ENCODE measurements at places on chromosomes 3 and 15.

GRCh38 chr3:125003859-125004595, 51.8 kb downstream of the HEG1 start:
- no peak for DNase-seq

- no peak for DNase-seq
Measured at GRCh38 chr3:41260063-41260450, 60.8 kb downstream of the CTNNB1 start.

GRCh38 chr3:106068795-106069194, 200.0 kb upstream of the CBLB start:
- no peak for DNase-seq

- DNase-seq = peak; percentile 63
Measured at GRCh38 chr15:63203451-63204090, 14.2 kb downstream of the RAB8B start.

DNA sequence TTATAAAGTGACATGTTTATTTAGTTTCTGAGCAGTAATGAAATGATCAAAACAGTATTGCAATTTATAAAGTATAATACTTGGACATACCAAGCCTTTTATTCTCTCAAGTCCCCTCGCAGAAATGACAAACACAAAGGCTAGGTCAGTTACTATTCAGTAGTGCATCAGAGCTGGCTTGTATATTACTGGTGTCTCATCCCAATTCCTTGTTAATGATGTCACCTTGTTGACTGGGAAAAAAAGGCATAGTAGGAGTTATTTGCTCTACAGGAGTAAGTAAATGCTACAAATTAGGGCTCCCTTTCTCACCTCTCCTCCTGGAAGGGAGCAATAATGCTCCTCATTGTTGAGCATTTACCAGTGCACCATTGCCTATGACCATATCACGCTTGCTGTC, 317.6 kb downstream of the CHL1 start:
- DNase-seq = no peak

DNA sequence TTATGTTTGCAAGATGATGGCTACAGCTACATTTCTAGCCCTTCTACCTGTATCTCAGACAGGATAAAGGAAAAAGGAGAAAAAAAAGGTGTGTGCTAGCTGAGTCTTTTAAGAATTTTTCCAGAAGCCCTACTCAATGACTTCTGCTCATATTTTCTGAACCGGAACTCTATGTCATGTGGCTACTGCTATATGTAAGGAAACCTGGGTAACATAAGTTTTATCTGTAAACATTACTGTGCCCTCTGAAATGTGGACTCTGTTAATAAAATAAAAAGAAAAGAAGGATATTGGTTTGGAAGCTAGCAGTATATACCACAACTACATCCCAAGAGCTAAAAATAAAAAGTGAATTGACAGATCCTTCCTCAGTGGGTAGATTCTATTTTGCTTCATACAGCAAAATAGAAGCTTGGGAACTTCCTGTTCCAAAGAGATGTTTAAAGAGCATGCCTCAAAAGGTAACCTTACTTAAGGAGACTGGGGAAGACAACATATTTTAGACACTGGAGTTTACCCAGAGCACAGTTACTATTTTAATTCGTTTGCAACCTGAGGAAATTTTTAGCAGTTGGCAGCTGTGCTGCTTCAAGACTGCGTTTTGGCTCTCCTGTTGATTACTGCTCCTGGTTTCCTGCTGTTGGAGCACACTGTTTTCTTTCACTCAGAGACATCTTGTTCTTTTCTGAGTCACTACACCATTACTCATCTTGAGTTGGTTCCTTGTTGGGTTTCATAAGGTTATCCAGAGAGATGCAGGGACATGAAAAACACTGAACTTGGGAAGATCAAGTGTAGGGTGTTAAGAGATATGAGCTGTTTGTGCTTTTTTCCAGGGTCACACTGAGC, 280.7 kb downstream of the NFKBIZ start:
- DNase-seq = no peak

GRCh38 chr3:139935866-139936817, 1.2 kb downstream of the CLSTN2 start:
- no peak for DNase-seq

- no peak for DNase-seq
Measured at GRCh38 chr3:122945230-122945629, 82.3 kb downstream of the SEMA5B start.

- DNase-seq = no peak
Measured at GRCh38 chr15:31294067-31294466, 32.6 kb upstream of the KLF13 start.

DNA sequence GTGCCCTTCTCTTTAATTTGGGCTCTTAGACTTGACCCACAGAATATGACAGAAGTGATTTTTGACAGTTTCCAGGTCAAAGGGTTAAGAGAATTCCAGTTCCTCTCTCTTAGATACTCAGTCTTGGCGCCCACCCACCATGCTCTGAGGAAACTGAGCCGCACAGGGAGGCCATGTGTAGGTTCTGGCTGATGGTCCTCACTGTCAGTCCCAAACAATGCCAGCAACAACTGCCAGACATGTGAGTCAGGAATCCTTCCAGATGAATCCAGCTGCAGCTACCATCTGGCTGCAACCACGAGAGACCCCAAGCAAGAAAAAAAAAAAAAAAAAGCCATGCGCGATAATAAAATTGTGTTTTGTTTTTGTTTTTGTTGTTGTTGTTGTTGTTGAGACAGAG, 326.6 kb downstream of the MAGI1 start:
- DNase-seq = no peak

GRCh38 chr3:24128199-24129005, 183.3 kb downstream of the NR1D2 start:
- no peak for DNase-seq

- no peak for DNase-seq
Measured at GRCh38 chr3:8445861-8446260, 55.8 kb upstream of the LMCD1 start.

DNA sequence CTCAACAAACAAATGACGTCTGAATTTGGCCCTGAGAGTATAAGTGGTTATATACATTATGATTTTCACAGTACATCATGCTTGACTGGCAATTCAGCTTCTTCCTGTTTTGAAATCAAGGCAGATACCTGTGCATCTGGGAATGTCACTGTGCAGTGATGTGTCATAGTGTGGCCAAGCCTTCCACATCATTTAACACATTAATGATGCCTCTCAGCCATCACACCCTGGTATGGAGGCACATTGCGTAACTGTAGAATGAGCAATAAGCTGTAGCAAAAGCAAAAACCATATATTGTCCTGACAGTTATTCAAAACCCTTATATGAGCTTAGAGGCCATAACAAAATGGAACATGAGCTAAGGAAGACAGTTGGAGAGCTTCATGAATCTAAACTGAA, 246.0 kb downstream of the EPHA3 start:
- DNase-seq = no peak

GRCh38 chr15:93168910-93169309, 79.9 kb upstream of the RGMA start:
- no peak for DNase-seq

GRCh38 chr3:118406562-118406961, 628.1 kb downstream of the IGSF11 start:
- DNase-seq = no peak

DNA sequence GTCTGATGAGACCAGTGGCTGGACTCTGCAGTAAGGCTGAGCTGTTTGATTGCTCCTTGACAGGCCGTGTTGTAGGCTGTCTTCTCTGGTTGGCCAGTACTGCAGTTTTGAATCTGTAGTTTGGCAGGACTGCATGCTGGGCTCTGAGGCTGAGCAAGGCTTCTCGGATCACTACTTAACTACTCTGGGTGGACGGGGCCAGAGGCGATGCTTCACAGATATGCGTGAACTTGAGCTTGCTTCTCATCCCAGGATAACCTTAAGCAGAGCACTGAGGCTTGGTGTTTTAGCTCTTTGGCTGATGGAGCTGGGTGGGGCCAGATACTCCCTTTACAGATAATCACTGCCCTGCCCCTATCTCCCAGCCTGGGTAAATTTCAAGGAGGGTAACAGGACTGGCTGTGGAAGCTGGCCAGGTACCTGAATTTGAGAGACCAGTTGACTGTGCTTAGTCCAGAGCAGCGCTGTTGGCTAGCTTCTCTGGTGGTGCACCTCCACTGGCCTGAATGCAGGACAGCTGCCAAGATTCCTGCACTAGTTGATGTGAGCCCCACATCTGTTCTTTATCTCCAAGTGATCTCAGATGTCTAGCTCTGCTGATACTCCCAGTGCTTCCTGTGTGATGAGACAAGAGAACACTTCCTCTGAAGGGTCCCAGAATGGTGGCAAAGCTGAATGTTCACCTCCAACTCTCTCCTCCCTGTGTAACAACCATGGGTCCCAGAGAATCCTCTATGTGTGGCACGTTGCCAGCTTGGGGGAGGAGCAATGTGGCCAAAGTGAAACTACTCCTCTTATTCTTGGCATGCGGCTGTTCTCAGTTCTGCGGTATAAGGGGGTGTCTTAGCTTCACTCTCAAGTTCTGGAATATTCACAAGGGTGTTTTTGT, 37.9 kb downstream of the RPL39L start:
- peak; percentile 53 for DNase-seq

DNA sequence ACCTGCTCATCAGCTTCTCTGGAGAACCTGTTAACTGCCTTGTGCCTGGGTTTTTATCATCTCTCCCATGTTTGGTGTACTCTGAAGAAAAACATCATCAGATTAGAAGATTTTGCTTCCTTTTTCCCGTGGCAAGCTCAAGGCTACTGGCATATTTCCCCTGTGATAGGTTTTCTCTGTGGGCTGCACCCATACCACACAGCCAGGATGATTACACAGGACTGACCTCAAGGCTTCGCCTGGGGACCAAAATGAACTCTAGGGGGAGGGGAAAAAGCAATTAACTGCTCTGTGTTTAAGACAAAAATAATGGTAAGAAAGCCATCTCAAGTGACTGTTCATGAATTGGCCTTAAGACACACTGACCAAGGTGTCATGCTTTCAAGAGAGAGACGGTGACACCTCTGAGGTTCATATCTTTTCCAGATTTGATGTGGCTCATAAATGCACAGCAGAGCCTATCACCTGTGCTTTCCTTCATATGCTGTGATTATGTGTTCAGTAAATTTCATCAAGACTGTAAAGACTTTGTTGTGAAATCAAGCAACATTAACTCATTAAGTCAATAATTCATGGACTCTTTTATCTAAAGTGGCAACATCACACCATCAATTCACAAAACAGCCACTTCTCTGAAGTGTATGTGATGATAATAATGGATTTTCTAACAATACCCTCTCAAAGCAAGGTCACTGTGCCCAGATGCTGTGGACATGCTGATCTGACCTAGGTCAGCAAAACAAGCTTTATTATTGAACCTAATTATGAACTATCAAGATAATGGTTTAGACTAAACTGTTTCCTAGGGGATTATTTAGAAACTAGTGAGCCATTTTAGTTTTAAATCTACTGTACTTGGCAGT, 427.9 kb downstream of the WDR72 start:
- no peak for DNase-seq

DNA sequence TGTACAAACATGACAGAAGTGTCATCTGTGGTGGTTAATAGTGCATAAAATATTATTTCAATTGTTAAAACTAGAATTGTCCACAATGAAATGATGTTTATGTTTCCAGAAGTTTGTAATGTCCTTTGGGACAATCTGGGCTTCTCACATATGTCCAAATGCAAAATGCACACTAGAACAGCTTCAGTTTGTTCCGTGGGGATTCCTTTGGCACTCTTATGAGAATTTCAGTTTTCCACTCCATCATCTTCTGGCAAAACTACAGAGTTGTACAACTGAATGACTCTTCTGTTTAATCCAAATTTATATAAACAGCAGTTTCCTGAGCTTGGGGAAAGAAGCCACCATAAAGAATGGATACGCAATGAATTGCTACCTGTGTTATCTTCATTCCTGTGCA, 2.0 kb upstream of the OR5H6 start:
- no peak for DNase-seq

DNA sequence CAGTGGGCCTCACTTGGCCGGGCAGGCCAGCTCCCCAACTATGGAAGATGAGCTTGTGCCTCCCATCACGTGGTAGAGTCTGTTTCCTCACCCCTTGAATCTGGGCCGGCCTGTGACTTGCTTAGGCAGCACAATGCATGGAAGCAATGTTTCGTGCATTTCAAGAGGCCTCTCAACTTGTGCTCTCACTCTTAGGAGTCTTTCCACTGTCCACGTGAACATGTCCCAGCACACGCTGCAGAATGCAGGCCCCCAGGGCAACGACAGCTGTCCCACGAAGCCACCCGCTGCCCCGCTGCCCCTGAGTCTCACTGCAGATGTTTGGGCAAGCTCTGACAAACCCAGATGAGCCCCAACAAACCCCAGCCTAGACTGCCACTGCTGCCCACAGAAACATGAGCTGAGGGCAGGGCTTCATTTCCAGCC, 27.2 kb upstream of the SLC41A3 start:
- no peak for DNase-seq

GRCh38 chr3:127456471-127457093, 134.0 kb downstream of the TPRA1 start:
- DNase-seq = no peak

- no peak for DNase-seq
Measured at GRCh38 chr3:43704697-43705096, 14.0 kb downstream of the ABHD5 start.

DNA sequence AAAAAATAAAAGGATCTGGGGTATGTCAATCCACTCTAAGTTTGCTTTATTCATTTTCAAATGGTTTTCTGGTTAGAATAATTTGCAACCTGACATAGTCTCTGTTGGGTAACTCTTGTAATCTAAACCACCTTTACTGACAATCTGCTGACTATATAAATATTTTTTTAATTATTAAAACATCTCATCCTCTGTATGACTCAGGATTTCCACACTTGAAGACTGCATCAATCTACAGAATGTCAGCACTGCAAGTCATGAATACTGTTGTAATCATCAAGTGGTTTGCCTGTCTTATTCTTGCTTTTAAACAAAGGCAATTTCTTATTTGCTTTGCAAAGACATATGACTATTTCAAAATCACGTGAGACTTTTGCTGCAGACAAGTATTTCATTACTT, 42.1 kb downstream of the VGLL3 start:
- no peak for DNase-seq

GRCh38 chr3:138381413-138381901, 33.1 kb downstream of the MRAS start:
- DNase-seq = no peak

- no peak for DNase-seq
Measured at GRCh38 chr3:156483002-156483401, 71.9 kb downstream of the SSR3 start.

DNA sequence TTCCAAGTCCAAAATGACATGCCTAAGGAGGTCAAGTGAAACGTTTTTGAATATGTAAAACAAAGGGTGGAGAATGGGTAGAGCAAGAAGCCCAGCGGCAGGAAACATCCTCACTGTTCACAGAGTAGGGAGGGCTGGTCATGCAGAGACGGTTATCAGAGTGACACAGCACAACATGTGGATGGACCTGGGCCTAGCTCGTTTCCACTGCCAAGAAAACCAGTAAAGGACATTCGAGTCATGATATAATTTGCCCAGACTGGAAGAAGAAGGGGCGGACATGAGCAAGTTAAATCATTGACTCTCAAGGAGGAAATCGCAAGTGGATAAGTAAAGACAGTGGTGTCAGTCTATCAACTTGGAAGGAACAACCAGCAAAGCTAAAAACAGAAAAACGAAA, 89.3 kb downstream of the LRIG1 start:
- DNase-seq = no peak

- peak; percentile 26 for DNase-seq
Measured at GRCh38 chr15:41585127-41586047, 26.4 kb downstream of the TYRO3 start.
